ENCODE measurements at places on chromosomes 7 and 10.

DNA sequence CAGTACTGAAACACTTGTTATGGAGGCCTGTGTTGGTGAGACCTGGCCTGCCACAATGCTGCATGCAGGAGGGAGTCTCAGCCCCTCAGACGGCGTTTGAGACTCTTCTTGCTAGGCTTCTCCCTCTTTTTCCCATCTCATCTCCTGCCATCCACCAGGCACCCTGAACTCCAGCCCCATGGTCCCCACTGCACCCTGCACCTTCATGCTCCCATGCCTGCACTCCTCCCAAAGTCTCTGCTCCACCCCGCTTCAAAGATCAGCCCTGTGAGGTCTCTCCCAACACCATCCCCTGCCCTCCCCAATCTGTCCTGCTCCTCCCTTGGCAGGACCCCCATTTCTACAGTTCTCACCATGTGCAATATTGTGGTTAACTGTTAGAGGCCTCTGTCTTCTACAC lies 61.7 kb downstream of the VOPP1 start:
- DNase-seq, result no peak

DNA sequence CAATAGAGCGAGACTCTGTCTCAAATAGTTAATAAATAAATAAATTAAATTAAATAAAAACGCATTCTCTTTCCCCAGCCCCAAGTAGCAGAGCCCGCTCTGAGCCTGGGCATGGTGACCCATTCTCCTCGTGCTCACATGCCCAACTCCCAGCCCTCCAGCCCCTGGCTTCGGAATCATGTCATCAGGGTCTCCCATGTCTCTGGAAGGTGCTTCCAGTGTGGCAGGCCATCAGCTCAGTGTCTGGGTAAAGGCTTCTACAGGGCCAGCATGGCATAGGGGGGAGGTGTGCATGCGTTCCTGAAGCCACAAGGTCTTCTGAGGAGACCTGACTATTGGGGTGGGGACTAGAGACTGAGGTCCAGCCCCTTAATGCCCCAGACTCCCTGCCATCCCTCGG lies 72.8 kb downstream of the ALOX5 start:
- no peak for DNase-seq

GRCh38 chr7:93148144-93148543 lies at the start of gene SAMD9L:
SAMD9L (minus strand) TSS chr7:93148385; CDS start chr7:93135971, 12,414 bp downstream.
- peak; percentile 26 for DNase-seq

- no peak for DNase-seq
Observed at GRCh38 chr10:49403363-49403762, 7.5 kb upstream of the DRGX start.

- DNase-seq, result no peak
Observed at GRCh38 chr10:86684331-86685097, 16.2 kb downstream of the LDB3 start.

- no peak for DNase-seq
Observed at GRCh38 chr7:157832866-157833607, 496.2 kb downstream of the DNAJB6 start.

- DNase-seq, result no peak
Observed at GRCh38 chr7:27126596-27127327, 3.8 kb downstream of the HOXA4 start.

GRCh38 chr7:80379034-80379982 lies 132.6 kb downstream of the GNAT3 start:
- DNase-seq, result no peak

GRCh38 chr10:105073999-105074398 lies 432.9 kb downstream of the SORCS3 start:
- no peak for DNase-seq

GRCh38 chr7:108045154-108045553 lies 42.2 kb upstream of the LAMB1 start:
- DNase-seq, result no peak

GRCh38 chr7:78953726-78954363 lies 499.6 kb downstream of the MAGI2 start:
- DNase-seq, result no peak

DNA sequence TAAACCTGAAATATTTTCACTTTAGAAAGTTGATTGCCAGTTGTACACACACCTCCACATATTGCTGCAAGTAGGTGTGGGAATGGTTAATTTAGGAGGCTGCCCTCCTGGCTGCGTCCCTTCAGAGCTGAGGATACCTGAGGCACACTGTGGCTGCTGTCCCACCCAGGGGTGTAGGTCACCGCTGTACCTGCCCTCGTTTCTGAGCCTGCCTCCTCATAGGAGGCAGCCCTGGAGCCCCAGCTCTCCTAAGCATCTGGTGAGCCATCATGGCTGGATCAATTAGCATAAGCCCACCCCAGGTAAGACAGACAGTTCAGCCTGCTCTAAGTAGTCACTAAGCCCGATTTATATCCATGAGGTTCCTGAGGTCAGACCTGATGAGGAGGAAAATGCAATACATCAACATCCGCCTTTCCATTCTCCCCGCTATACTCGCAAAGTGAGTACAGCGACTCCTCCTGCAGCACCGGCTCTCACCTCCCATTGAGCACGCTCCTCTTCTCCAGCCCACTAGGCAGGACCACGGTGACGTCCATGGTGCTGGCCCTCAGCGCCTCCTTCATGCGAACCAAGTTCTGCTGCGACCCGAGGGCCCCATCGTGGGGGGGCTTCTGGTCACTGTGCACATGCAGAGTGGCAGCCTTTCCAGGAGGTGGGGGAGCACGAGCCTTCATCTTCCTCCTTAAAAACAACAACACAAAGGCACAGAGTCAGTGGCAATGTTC lies 97.2 kb downstream of the COBL start:
- no peak for DNase-seq

DNA sequence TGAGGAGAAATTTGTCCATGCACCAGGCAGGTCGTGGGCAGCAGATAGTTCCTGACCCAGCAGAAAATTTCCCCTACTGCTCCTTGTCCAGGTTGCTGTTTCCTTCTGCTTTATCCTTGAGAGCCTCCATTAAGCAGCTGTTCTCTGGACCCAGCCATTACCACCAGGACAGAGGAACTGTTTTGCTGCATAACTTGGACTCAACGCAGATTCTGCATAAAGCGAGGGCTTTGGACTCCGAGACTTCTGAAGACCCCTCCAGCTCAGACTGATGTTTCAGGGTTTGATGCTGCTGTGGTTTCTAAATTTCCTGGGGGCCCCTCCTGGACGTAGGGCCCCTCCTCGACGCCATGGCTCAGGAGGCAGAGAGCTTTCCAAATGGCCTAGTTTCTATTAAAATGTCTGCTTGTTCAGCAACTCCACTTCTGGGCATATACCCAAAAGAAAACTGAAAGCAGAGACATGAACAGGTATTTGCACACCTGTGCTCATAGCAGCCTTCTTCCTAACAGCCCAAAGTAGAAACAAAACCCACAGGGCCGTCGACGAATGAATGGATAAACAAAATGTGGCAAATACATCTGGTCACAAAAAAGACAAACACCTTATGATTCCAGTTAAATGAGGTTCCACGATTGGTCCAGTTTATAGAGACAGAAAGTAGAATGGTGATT lies 28.3 kb upstream of the LMTK2 start:
- no peak for DNase-seq

GRCh38 chr10:10193848-10194247 lies 823.8 kb upstream of the CELF2 start:
- DNase-seq, result no peak

DNA sequence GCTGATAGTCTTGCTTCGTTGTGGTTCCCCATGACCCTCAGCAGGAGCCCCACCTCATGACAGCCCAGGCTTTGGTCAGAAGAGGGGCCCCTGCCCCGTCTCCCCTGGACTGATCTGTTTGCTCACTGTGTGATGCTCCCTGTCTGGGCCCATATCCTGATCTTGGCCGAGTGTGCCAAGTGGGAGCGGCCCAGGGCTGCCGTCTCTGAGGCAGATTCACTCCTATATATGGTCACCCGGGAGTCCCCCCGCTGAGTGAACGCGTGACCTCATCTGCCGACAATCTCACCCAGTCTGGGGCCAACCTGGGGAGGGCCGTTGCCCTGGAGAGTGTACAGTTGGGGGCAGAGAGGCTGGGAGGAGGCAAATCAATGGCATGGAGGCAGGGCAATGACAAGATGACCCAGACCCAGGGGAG lies 34.5 kb downstream of the PPIF start:
- DNase-seq, result no peak

GRCh38 chr7:81003326-81003725 lies 84.5 kb upstream of the SEMA3C start:
- no peak for DNase-seq

DNA sequence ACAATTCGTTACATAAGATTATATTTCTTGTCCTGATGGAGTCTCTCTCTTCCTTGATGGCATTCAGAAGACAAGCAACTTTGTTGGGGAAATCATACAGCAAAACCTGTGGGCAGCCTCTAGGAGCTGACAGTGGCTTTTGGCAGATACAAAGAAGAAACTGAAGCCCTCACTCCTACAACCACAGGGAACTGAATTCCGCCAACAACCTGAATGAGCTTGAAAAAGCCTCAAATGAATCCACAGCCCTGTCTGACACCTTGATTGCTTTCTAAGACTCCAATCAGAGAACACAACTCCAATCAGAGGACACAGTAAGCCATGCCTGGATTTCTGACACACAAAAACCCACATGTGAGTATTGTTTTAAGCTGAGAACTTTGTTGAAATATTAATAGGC lies 576.8 kb upstream of the LRRTM3 start:
- no peak for DNase-seq

- no peak for DNase-seq
Observed at GRCh38 chr7:133556553-133556952, 303.7 kb downstream of the EXOC4 start.

GRCh38 chr7:134667899-134668298 lies 21.2 kb downstream of the BPGM start:
- no peak for DNase-seq

GRCh38 chr10:78911533-78912340 lies 157.0 kb upstream of the ZMIZ1 start:
- DNase-seq, result no peak

GRCh38 chr7:37673523-37673922 lies 10.0 kb upstream of the GPR141 start:
- no peak for DNase-seq

DNA sequence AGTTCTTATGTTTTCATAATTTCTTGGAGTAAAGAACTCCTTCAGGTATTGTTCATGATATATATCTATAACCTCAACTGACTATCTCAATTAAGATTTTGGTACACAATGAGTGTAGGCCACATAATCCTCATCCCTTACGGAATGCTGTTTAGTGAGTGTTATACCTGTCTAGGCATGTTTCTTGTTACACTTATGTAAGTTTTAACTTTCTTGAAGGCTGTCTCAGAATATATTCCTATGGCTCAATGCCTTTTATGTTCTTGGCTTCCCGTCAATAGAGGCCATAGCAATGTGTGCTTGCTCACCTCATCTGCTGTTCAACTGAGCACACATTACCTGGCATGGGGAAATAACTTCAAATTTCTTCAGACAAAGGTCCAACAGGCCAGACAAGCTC lies 185.1 kb downstream of the CTTNBP2 start:
- DNase-seq, result no peak

DNA sequence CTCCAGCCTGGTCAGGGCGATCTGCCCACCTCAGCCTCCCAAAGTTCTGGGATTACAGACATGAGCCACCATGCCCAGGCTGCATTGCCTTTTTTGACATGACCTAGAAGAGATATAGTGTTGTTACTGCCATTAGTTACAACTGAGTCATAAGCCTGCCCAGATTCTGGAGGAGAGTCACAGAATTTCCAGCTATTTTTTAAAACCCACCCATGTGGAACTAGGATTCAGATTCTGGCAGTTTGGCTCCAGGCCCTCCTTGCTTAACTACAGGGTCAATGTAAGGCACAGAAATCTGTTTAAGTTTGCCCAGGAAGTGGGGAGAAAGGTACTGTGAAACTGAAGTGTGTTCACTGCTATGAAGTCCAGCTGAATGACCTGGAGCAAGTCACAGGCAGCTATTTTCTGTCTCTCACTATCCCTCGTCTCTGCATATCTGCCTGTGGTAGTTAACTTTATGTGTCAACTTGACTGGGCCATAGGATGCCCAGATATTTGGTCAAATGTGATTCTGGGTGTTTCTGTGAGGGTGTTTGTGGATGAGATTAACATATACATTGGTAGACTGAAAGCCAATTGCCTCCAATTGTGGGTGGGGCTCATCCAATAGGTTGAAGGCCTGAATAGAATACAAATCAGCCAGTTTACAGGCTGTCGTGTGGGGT lies 8.4 kb upstream of the MARVELD1 start:
- DNase-seq, result no peak

- no peak for DNase-seq
Observed at GRCh38 chr7:97595439-97595838, 136.4 kb upstream of the TAC1 start.

- DNase-seq, result no peak
Observed at GRCh38 chr10:1535301-1535965, 201.9 kb downstream of the ADARB2 start.

GRCh38 chr10:32489901-32490300 lies 44.0 kb downstream of the CCDC7 start:
- DNase-seq, result no peak

DNA sequence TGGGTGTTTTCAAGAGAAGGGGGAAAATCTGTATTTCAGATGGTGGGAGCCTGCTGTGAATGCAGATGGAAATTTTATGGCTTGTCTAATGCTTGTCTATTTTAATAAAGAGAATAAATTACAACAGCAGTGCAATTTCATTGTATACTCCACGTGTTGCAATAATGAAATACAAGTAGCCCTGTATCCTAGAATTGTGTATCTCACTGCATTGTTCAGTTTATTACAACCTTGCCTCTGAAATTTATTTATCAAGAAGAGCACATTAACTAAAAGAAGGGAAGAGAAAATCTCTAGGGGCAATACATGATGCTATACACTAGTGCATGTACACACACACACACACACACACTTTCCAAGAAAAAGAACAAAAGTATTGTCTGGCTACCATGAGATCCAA lies 21.8 kb downstream of the ANK3 start:
- DNase-seq, result no peak

DNA sequence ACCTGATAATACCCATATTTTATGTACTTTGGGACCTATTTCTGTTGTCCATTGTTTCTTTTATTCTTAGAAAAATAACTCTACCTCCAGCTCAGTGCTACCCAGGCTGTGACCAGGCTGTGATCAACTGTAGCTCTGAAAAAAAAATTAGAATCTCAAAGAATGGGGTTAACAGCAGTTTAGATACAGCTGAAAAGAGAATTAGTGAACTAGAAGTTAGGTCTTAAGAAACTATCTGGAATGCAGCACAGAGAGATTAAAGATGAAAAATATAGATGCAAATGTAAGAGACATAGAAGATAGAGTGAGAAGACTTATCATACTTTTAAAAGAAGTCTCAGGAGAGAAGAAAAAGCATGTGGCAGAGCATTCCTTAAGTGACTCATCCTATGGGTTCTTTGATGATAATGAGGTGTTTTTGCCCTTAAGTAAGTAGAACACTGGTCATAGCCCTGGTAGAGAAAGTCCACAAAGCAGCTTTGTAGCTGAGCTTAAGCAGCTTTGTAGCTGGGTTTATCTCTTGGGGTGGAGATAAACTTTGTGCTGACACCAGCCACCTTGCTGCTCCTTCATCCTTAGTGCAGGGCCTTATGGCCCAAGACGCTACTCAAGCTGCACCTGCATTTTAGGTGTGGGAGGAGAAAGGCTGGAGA lies 27.3 kb upstream of the SFRP5 start:
- no peak for DNase-seq

GRCh38 chr10:57094083-57094482 lies 733.0 kb upstream of the ZWINT start:
- DNase-seq, result no peak

All from CD14-positive monocyte (primary cell).